ENCODE measurements at places on chromosomes 13 and 19. TPM values are rescaled to one million over a fixed set of nuclear protein-coding genes. Genes with fewer than 3 reads are reported as not detected.

Gene CYP2S1
- total RNA-seq = 0.62 TPM

Gene CAPN12
- total RNA-seq = not detected

Gene IPO5
- total RNA-seq = 176 TPM

Gene SIAH3
- not detected for total RNA-seq

Gene FBXO27
- 1.2 TPM for total RNA-seq

Gene SPRED3
- 6.9 TPM for total RNA-seq

Gene MUC16
- not detected for total RNA-seq

Gene TMEM143
- 4.2 TPM for total RNA-seq

Gene LCP1
- total RNA-seq = 0.26 TPM

Gene NLRP12
- under 0.01 TPM for total RNA-seq

Gene GTF3A
- 86.0 TPM for total RNA-seq

Gene ZNF805
- 25.1 TPM for total RNA-seq

Gene LGALS14
- total RNA-seq = not detected

Gene FFAR1
- not detected for total RNA-seq

Gene DACH1
- total RNA-seq = 0.53 TPM

Gene OR7D2
- 0.06 TPM for total RNA-seq

Gene HPN
- total RNA-seq = not detected

Gene ZSCAN4
- not detected for total RNA-seq

Gene DCT
- total RNA-seq = under 0.01 TPM

Gene CASP14
- not detected for total RNA-seq

Gene CBY2
- not detected for total RNA-seq

Gene DAND5
- total RNA-seq = 0.13 TPM

Gene DMKN
- total RNA-seq = 0.53 TPM

Gene MCEMP1
- total RNA-seq = not detected

Gene NAPSA
- 0.06 TPM for total RNA-seq

Gene THSD1
- total RNA-seq = 6.9 TPM

All from aortic smooth muscle cell (primary cell).